Small intestine (tissue), 16 donors: ENCODE measurements at places on chromosomes 16 and 17.

DNA sequence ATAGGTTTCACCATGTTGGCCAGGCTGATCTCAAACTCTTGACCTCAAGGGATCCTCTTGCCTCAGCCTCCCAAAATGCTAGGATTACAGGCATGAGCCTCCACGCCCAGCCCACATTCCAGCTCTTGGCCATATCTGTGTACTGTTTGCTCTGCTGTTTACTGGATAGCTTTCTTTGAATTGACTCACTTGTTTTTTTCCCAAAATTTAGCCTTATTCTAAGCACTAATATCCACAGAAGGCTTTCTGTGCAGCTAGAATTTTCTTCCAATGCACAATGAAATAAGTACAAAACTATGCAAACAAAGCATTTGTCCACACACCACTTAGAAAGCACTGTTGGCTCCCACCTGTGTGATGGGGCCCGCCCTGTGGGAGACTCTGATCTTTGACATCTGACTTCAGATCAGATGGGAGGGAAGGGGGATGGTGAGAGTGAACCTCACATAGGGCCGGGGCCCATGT is 72.2 kb downstream of the CLEC16A start:
- DNase-seq = no peak

- DNase-seq = no peak
Measured at GRCh38 chr16:27600381-27600780, 50.4 kb downstream of the KATNIP start.

- no peak for DNase-seq
Measured at GRCh38 chr17:28330671-28331070, 4.6 kb downstream of the IFT20 start.

DNA sequence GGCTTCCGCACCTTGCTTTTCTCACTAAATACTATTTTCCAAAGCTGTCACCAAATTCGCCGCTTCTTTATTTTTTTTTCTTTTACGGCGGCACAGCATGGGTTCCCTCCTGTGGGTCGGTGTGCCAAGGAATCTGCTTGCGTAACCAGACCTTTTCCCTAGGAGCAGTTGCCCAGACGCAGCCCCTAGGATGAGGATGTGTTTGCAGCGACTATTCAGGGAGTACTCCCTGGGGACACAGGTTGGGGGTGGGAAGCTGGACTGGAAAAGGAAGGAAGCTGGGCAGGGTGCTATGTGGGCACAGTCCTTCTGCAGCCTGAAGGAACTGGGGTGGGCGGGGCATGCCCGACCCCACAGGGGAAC is 49.0 kb upstream of the ZCCHC14 start:
- DNase-seq = no peak
